CD4-positive, alpha-beta T cell treated with Interferon gamma for 1 hour (primary cell): ENCODE measurements at places on chromosomes 12 and 14.

GRCh38 chr12:103495469-103496456, at the start of gene C12orf42:
TSS of gene C12orf42 (minus strand) at chr12:103495968. CDS start at chr12:103478426, 17,542 bp downstream.
- DNase-seq = peak; percentile 80

- no peak for DNase-seq
Measured at GRCh38 chr12:47801904-47802246, 17.8 kb downstream of the HDAC7 start.

DNA sequence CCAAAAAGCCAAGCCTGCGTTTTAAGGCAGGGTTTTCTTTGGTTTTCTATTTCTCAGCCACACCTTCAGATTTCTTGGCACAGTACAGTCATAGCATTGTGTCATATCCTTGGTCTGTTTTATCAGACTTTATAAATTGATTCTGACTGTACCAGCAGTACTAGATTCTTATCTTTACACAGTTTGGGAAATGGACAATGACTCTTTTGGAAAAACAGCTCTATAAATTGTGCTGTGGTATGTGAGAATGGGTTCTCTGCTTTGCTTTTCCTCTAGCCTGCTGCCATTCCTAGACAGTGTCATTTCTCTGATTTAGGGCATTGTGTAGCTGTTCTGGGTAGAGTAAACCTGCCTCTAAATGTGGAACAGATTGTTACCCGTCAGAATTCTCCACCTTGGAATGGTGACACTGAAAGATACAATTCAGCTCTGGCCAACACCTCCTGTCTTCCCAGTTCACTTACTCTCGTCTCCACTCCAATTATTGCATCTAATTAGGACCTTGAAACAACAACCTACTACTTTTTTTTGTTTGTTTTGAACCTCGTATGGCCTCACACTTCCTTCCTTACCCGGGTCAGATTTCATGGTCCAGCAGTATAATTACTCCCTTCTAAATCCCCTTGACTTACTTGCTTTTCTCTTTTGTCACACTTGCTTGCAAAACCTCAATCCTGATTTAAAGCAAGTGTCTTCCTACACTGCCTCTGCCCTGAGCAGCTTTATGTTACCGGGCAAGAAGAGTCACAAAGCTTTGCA, 226.3 kb downstream of the ERC1 start:
- no peak for DNase-seq

DNA sequence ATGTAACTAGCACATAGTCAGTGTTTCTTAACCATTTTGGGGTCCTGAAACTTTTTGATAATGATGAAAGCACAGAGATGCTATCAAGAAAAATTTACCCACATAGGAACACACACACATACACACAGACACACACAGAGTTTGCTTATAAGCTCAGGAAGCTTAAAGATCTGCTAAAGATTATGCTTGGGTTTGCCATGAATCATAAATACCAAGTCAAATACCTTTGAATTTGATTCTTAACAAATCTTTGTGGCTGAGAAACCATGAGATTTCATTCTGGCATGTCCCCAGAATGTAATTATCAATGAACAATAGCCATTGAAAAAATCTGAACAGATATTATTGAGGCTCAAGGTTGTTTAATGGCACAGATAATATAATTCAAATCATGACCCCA, 89.2 kb downstream of the NTS start:
- DNase-seq = no peak

GRCh38 chr12:47758834-47759690, at the start of gene RAPGEF3:
TSS of gene RAPGEF3 (minus strand) at chr12:47758880. CDS start at chr12:47758556, 324 bp downstream.
- peak; percentile 68 for DNase-seq

DNA sequence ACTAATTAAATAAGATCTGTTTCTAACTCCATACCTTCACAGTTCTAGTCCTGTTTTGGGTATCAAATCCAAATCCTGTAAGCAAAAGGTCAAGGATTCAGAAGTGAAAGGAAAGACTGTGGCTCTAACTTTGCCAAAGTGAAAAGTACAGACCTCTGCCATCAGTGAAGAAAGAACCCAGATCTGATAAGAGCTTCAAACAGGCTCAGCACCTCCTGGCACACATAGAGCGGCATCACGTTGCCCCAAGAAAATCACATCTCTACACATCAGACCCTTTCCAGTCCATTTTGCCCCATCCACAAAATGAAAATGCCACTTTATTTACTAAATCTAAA, 23.2 kb downstream of the CLIP1 start:
- no peak for DNase-seq

GRCh38 chr14:37864861-37865718, 269.7 kb downstream of the TTC6 start:
- no peak for DNase-seq

DNA sequence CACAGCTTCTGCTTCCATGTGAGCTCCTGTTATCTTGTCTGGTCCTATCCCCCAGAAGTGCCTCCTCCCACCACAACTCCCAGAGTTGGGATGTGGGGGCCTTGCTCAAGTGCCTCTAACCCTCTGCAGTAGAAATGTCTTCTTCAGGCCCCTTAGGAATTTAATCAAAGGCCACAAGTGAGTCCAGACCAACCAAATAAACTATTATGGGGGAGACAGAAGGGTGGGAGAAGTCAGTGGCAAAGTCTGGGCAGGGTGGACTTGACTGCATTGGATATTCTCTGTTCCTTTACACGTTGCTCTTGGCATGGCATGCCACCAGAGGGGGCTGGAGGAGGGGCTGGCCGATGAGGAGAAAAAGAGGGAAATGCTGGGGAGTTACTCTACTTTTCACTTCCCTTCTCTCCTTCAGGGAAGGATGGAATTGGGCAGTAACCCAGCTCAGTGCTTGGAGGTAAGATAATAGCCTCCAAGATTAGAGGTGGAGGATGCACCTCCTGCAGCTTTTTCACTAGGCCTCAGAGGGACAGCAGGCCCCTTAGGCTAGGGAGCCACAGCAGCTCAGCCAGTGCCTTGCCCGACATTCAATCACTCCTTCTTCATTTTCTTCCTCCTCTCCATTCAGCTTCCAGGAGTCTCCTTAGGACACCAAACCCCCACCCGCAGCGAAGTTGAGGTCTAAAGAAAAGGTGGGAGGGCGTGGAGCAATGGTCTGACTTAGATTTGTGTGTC, 1.2 kb upstream of the AP1G2 start:
- DNase-seq = peak; percentile 23

DNA sequence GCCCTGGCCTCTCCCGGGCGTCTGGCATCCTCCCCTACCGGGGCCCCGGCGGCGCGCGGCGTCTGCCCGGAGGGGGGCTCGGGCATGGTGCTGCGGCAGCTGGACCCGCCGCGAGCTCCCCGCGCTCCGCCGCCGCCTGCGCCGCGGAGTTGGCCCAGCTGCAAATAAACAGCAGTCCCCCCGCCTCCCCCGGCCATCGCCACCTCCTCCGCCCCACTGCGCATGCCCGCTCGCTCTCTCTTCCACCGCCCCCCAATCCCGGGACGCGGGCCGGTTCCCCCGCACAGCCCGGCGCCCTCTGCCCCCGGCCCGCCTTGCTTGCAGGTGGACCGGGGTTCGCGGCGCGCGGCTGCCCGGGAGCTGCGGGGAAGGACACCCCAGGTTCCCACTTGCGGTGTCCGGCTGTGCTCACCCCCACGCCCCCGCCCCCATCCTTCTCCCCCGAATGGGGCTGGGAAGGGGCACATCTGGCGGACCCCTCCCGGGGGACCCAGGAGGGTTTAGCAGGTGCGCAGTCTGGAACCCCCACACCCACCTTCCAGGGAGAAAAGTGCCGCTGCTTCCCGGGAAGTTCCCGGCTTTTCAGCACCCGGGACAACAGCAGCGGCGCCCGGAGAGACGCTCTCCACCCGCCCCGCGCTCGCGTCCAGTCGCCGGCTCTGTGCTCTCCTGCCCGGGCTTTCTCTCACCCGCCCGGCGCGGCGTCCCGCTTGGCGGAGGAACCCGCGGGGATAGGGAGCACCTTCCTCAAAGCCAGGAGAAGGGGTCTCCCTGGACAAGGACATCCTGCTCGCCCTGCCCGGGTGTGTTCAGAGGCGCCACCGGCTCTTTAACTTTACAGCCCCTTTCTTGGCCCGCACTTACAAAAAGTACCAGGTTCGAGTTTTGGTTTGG, at the start of gene TMTC1:
TSS of gene TMTC1 (minus strand) at position 170 of the 894 bp plus-strand sequence. CDS start 191 bp downstream, outside the sequence.
- DNase-seq = no peak

DNA sequence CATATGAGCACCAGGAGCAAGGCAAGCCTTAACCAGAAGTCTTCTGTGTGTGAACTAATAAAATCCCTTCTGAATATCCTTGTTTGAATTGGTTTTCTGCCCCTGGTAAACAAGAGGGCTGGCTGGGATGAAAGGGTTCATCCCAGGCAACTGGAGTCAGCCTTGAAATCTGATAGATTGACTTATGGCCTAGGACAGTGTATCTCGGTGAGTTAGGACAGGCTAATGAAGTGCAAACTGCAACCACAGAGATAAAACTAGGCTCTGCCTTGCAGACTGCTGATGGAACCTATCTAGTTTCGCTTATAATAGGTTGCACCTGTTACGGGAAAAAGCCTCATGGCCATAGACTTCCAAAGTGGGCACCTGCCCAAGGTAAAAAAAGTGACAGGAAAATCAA, 451.9 kb upstream of the NOVA1 start:
- DNase-seq = no peak

- DNase-seq = no peak
Measured at GRCh38 chr12:96371790-96372699, 28.2 kb downstream of the CDK17 start.

DNA sequence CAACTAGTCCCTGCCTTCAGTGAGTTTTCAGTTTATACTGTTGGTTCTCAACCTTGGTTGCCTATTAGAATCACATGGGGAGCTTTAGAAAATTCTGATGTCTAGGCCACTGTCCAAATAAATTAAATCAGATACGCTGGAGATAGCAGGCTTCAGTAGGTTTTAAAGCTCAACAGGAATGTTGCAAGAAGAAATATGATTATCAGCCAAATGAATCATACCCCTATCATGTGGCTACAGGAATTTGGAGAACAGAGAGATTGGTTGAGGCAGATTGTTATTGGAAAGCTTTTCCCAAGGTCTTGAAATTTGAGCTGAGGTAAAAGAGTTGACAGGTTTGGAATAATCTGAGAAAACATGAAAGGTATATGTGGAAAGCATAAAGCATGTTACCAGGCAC, 125.3 kb downstream of the WIF1 start:
- no peak for DNase-seq

DNA sequence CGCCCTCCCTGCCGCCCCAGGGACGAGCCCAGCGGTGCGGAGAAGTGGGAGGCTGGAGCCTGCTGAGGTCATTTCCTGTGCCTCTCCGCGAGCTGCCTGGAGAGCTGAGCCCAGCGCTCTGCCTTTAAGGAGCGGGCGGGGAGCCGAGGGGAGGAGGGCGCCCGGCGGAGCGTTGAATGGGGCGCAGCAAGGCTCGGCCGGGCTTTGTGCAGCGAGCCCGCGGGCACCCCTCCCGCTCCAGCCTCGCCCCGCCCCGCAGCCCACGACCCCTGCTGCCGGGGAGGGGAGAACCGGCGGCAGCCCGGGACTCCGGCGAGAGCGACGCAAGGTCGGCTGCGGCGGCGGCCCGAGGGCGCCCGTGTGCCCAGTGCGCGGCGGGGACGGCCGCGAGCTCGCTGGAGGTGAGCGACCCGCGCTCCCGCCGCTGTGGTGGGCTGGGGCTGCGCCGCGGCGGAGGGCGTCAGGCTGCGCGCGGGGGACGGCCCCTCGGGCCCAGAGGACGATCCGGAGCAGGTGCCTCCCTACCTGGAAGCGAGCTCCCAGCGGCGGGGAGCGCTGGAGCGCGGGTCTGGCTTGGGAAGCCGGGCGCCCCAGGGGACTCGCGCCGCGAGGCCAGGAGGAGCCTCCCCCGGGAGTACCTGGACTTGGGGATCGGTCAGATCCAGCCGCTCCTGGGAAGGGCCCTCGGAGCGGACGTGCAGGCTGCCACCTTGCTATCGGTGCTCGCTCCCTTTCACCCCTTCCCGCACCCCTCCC, at the start of gene PLEKHH1:
TSS of gene PLEKHH1 (plus strand) at position 293 of the 756 bp plus-strand sequence. CDS start 8,578 bp downstream, outside the sequence.
- DNase-seq = peak; percentile 35

DNA sequence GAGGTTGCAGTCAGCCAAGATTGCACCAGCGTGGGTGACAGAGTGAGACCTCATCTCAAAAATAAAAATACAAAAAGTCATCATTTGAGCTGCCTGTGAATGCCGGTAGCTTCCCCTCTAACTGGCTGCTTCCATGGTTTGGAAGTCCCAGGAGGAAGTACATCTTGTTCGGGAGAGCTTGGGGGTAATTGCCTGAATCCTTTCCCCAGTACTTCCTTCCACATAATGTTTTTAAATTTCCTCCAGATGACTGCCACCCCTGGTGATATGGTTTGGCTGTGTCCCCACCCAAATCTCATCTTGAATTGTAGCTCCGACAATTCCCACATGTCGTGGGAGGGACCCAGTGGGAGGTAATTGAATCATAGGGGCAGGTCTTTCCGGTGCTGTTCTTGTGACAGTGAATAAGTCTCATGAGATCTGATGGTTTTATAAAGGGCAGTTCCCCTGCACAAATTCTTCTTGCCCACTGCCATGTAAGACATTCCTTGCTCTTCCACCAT, 87.2 kb downstream of the SPRING1 start:
- DNase-seq = no peak

GRCh38 chr12:56530390-56531055, 8.9 kb downstream of the RBMS2 start:
- DNase-seq = no peak

- no peak for DNase-seq
Measured at GRCh38 chr12:117030187-117030900, 68.9 kb downstream of the TESC start.

DNA sequence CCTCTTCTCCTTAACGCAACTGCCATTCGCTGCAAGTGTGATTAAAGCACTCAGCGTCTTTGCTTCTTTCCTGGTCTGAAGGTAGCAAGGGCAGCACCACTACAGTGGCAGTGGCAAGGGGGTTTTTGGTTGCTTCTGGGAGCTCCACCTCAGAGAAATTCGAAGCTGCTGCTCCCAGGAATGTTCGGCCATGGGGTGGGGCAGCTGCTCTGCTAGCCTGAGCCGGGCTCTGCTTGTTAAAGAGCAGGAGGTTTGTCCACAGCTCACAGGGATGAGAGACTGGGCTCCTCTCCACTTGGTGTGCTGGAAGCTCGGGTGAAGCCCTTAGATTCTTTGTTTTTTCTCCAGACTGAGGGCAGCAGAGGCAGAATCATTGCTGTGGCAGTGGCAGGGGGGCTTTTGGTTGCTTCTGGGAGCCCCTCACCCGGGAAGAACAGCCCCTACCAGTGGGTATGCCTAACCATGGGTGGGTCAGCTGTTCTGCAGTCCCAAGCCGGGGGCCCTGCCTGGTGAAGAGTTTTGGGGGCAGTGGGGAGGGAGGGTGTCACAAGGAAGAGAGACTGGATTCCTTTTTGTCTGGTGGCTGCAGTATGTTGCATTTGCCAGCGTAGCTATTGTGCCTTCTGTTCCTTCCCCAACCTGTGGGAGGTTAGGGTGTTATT, 340.2 kb downstream of the AEBP2 start:
- no peak for DNase-seq
